ENCODE measurements at places on chromosomes 16 and 17. TPM values are rescaled to one million over a fixed set of nuclear protein-coding genes. Genes with fewer than 3 reads are reported as not detected.

- H3K36me3 ChIP-seq: no peaks in the 10 kb centered on the region
- no peaks in the 10 kb centered on the region for H3K4me1 ChIP-seq
- no peak overlapping the region for H3K4me3 ChIP-seq
- no peak for DNase-seq
- H3K27ac ChIP-seq: no peak overlapping the region
- peaks cover 13% of the 10 kb centered on the region for H3K27me3 ChIP-seq
Measured at GRCh38 chr16:20344611-20345010, 7.9 kb downstream of the UMOD start.

- no peak overlapping the region for H3K27ac ChIP-seq
- no peaks in the 10 kb centered on the region for H3K36me3 ChIP-seq
- H3K27me3 ChIP-seq: no peaks in the 10 kb centered on the region
- no peak overlapping the region for H3K4me3 ChIP-seq
- no peaks in the 10 kb centered on the region for H3K4me1 ChIP-seq
Measured at GRCh38 chr16:51941412-51941811, 605.5 kb downstream of the TOX3 start.

GRCh38 chr16:67917852-67918236, 13.8 kb downstream of the CTRL start:
- H3K27ac ChIP-seq: no peak overlapping the region
- H3K4me3 ChIP-seq: no peak overlapping the region
- no peaks in the 10 kb centered on the region for H3K27me3 ChIP-seq
- no peaks in the 10 kb centered on the region for H3K36me3 ChIP-seq
- no peak for DNase-seq
- H3K4me1 ChIP-seq: peaks cover 25% of the 10 kb centered on the region

- peak overlapping the region; percentile 92 for H3K27ac ChIP-seq
- H3K27me3 ChIP-seq: no peaks in the 10 kb centered on the region
- DNase-seq: peak; percentile 84
- H3K36me3 ChIP-seq: peaks cover 16% of the 10 kb centered on the region
- peaks cover 16% of the 10 kb centered on the region for H3K4me1 ChIP-seq
Measured at GRCh38 chr17:59105852-59106462, 723 bp downstream of the TRIM37 start.

DNA sequence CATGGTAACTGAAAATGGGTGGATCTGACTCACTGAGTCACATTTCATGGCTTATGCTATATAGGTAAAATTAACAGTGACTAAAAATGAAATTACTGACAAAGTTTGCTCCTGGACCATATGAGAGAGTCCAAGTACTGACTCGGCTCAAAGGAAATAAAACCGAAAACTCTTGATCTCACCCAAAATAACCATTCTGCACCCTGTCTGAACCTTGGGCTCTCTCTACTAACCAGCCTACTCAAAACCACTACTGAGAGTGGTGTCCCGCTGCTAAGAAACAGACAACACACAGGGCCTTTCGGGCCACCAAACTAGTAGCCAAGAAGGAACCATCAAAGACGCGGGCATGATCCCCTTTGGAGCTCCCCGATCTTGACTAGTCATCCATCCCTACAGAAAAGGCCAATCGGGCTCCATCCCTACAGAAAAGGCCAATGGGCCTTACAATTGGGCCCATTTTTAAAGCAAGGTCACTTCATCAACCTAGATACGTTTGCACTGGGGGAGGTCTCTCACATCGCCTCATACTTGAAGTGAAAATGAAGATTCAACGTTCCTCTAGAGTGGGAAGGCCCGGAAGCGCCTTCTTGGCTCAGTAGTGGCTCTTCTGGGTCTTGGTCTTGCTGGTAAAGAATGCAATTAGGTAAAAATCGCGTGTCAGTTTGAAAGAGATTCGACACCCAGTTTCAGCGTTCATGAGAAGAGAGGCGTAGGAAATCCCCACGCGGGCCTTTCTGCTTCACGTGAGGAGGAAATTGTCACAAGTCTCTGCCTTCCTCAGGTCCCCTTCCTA, 720 bp upstream of the ZPBP2 start:
- H3K4me1 ChIP-seq: peaks cover 11% of the 10 kb centered on the region
- H3K36me3 ChIP-seq: no peaks in the 10 kb centered on the region
- DNase-seq: no peak
- peaks cover 39% of the 10 kb centered on the region for H3K27me3 ChIP-seq

DNA sequence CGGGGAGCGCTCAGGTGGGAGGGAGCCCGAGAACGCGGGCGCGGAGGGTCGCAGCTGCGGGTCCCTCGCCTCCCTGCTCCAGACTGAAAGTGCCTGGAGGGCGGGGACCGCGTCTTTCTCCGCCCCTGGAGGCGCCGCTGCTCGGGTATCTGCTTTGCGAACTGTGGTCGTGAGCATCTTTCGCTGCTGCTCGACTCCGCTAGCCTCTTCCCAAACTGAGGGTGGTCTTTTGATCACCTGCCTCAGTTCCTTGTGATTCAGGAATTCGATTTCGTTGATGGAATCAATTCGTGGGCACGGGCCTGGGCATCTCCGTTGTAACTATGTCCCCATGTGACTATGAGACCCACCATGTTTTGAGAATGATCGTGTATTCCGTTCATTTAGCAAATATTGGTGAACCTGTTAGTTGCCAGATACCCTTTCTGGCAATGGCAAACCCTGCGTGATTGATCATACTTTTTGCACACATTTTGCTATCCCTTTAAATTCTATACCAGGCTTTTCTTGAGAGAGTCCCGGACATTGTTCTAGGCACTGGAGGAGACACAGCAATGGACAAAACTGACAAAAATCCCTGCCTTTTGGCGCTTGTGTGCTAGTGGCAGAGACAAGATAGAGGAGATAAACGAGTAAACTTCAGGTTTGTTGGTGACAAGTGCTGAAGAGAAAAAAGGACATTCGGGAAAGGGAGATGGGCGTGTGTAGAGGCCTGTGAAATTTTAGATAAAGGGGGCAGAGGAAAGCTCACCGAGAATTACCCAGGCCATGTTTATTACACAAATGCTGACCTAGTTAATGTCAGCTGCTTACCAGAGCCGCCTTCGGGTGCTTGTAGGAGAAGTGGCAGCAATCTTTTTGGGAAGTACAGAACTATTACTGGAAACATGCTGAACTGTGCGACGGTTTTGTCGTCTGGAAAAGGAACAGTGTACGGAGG, 948 bp downstream of the UTP18 start:
- H3K4me1 ChIP-seq: peaks cover 49% of the 10 kb centered on the region
- no peak for DNase-seq
- peak overlapping the region; percentile 95 for H3K27ac ChIP-seq
- peak overlapping the region; percentile 98 for H3K4me3 ChIP-seq
- no peaks in the 10 kb centered on the region for H3K27me3 ChIP-seq
- H3K36me3 ChIP-seq: peaks cover 31% of the 10 kb centered on the region

- H3K27me3 ChIP-seq: no peaks in the 10 kb centered on the region
- H3K36me3 ChIP-seq: peaks cover 11% of the 10 kb centered on the region
- peaks cover 23% of the 10 kb centered on the region for H3K4me1 ChIP-seq
- peak overlapping the region; percentile 87 for H3K4me3 ChIP-seq
- DNase-seq: peak; percentile 79
Measured at GRCh38 chr17:42980766-42981397, 517 bp downstream of the RUNDC1 start.

SLC47A2 gene
- total RNA-seq: not detected

TP53TG3B gene
- total RNA-seq: not detected

HID1 gene
- total RNA-seq: 33.5 TPM
